ENCODE measurements at places on chromosomes 3 and 15. TPM values are rescaled to one million over a fixed set of nuclear protein-coding genes. Genes with fewer than 3 reads are reported as not detected.

The CCRL2 gene
- 0.25 TPM for total RNA-seq

The CELF6 gene
- 10.3 TPM for total RNA-seq

The PP2D1 gene
- not detected for total RNA-seq

The EFCC1 gene
- 0.25 TPM for total RNA-seq

The PTX3 gene
- total RNA-seq: 14.0 TPM

The EIF4A2 gene
- 1,101 TPM for total RNA-seq

The CRBN gene
- 144 TPM for total RNA-seq

The KLHL40 gene
- not detected for total RNA-seq

The FYCO1 gene
- total RNA-seq: 3.4 TPM

The TMOD2 gene
- total RNA-seq: 208 TPM

The ECE2 gene
- total RNA-seq: 2.7 TPM

The CACNA1D gene
- 20.9 TPM for total RNA-seq

The FRMD5 gene
- 19.7 TPM for total RNA-seq

The FOXL2 gene
- not detected for total RNA-seq

The SPINT1 gene
- total RNA-seq: 1.5 TPM

The COPB2 gene
- 70.1 TPM for total RNA-seq

The CPLX3 gene
- total RNA-seq: 0.49 TPM

The LRRC34 gene
- total RNA-seq: 7.1 TPM

The ZCWPW2 gene
- total RNA-seq: 4.2 TPM

The MORC1 gene
- under 0.01 TPM for total RNA-seq

The CCR3 gene
- total RNA-seq: not detected

The SLC6A11 gene
- total RNA-seq: 35.2 TPM

The PCBP4 gene
- total RNA-seq: 32.5 TPM

The CCDC54 gene
- 0.25 TPM for total RNA-seq

The CPA3 gene
- not detected for total RNA-seq

The SIDT1 gene
- 3.7 TPM for total RNA-seq

The GOLGA6A gene
- not detected for total RNA-seq

The NPAP1 gene
- 0.49 TPM for total RNA-seq

The ALG1L2 gene
- total RNA-seq: not detected

The AP3B2 gene
- 45.7 TPM for total RNA-seq

The SYNPR gene
- total RNA-seq: 44.5 TPM

The ST6GAL1 gene
- total RNA-seq: 48.4 TPM

The P2RY14 gene
- total RNA-seq: 0.74 TPM

The OR5K2 gene
- total RNA-seq: not detected

The PRR23A gene
- total RNA-seq: not detected

The MYNN gene
- 30.2 TPM for total RNA-seq

The SYNM gene
- 14.0 TPM for total RNA-seq

The GOLGA6D gene
- total RNA-seq: under 0.01 TPM

The PATL2 gene
- total RNA-seq: not detected

The DAZL gene
- not detected for total RNA-seq

The MUC20 gene
- total RNA-seq: 2.5 TPM

The LMAN1L gene
- not detected for total RNA-seq

The IGF2BP2 gene
- 15.2 TPM for total RNA-seq

The ITIH4 gene
- 2.2 TPM for total RNA-seq

The CLDN1 gene
- 5.7 TPM for total RNA-seq

The C3orf80 gene
- 9.6 TPM for total RNA-seq
